Caki2 (cell line): ENCODE measurements at places on chromosomes 11 and 22.
A peak's percentile ranks its signal among the peaks of the same experiment; 100 is the strongest.

- no peak for DNase-seq
Measured at GRCh38 chr11:127994736-127995135, 592.6 kb downstream of the ETS1 start.

GRCh38 chr11:128463979-128464378 is 123.4 kb downstream of the ETS1 start:
- DNase-seq = peak; percentile 19

GRCh38 chr11:101775033-101775432 is 139.8 kb upstream of the CEP126 start:
- no peak for DNase-seq

DNA sequence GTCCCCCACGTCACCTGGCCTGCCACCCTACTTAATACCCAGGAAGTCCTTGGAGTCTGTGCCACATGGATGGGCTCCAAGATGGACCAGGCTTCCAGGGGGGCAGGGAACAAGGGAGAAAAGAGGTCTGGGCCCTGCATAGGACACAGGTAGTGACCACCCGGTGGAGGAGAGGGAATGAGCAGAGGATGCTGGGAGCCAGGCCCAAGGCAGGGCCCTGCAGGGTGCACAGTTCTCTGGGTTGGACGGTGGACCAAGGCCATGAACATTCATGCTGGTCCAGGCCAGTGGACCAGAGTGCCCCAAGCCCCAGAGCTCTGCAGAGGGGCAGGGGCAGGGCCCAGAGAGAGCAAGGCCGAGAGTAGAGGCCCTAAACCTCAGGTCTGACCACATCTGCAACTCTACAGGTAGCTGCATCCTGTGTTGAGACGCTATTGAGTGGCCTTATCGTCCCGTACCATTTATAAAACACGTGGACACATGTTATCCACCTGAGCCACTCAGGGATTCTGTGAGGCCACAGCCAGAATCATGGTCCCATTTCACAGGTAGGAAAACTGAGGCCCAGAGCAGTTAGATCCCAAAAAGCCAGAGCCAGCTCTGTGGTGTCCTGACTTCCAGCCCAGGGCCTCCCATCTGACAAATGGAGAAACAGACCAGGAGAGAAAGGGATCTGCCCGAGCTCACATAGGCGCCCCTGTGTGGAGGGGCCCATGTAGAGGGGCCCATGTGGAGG is 46.4 kb downstream of the IGLL5 start:
- DNase-seq = no peak

DNA sequence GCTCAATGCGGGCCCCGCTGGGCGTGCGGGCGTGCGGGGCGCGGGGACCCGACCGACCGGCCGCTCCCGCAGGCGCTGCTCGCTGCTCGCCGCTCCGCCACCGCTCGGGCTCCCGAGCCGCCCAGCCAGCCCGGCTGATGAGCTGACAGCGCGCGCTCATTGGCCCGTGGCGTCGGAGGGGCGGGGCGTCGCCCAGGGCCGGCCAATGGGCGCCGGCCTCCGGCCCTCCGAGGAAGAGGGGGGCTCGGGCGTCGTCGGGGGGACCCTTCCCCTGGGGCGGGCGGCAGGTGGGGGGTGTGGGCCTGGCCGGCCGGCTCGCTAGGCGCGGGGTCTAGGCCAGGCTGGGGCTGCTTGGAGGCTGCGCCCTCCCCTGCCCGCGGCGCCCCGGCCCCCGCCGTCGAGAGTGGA is at the start of gene SCUBE1:
Gene SCUBE1 (minus strand): TSS at position 111 of the 408 bp plus-strand sequence. CDS start 111 bp downstream, outside the sequence.
- DNase-seq = peak; percentile 63

DNA sequence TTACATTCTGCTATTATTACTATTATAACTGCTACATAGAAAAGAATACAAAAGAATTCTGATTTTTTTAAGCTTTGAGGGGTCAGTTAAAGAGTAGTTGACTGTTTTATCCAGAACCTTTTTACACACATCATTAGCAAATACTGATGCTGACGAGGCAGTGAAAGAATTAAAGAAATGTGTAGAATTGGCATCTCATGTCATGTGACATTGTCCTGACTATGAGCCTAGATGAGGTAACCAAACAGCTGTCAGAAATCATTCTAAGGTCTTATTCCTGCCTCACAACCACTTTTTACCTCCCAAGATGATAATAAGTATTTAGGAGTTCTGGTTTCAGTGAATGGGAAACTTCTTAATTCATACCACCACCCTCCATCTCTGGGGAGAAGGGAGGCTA is 121.0 kb downstream of the SLC1A2 start:
- DNase-seq = no peak

GRCh38 chr22:31036671-31037550 is 44.2 kb upstream of the SMTN start:
- no peak for DNase-seq

DNA sequence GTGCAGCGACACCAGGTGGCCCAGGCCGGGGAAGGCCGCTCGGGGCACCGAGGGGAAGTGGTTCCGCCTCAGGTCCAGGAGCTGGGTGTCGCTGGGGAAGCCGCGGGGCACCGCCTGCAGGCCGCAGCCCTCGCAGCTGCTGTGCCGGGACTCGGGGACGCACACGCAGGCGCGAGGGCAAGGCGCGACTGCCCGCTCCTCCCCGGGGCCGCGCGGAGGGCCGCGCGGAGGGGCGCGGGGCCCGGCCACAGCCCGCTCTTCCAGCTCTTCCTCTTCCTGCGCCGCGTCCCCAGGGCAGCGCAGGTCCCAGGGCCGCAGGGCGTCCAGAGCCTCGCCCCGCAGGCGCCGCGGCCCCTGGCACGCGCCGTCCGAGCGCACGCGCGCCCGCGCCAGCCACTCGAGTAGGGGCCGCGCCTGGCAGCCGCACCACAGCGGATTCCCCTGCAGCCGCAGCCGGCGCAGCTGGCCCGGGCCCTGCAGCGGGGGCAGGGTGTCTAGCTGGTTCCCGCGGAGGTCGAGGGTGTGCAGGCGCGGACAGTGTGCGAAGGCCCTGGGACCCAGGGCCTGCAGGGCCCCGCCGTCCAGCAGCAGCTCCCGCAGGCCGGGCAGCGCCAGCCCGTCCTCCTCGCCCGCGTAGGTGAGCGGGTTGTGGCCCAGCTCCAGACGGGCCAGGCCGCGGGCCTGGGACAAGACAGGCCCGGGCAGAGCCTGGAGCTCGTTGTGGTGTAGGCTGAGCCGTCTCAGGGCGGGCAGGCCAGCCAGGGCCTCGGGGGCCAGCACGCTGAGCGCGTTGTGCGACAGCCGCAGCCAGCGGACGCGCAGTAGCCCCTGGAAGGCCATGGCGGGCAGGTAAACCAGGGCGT is 2.8 kb downstream of the CHADL start:
- no peak for DNase-seq

DNA sequence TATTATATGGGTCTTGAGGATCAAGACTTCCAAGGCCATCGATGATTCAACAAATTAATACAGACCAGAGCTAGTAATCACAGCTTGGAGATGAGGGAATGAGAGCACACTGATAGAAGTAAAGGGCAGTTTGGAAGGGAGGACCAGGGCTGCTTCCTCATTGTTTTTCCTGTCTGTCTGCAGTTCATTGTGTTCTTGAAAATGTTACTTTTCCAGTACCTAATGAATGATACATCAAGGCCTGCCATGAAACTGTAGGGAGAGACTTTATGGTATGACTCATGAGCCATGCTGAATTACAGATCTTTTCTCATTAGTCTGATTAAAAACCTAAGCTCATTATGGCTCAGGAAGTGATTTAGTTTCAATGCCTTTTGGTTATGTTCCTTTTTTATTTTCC is 855.6 kb downstream of the KCNA4 start:
- DNase-seq = no peak

GRCh38 chr11:68825571-68825970 is 16.1 kb downstream of the CPT1A start:
- peak; percentile 14 for DNase-seq

- DNase-seq = no peak
Measured at GRCh38 chr11:119729581-119729927, 554 bp upstream of the NECTIN1 start.

DNA sequence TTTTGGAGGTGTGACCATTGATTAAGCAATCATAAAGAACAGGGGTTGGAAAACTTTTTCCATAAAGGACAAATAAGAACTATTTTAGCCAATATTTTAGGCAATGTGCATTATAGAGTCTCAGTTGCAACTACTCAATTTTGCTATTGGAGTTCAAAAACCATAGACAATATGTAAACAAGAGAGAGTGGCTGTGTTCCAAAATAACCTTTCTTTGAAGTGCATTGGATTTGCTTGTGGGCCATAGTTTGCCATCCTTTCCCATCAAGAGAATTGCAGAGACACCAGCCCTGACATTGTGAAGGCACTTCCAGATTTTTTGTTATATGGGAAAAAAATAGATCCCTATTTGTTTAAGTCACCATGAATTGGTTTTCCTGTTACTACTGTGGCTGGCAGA is 63.3 kb upstream of the LARGE1 start:
- DNase-seq = no peak
